ENCODE measurements at places on chromosomes 3 and 15. TPM values are rescaled to one million over a fixed set of nuclear protein-coding genes. Genes with fewer than 3 reads are reported as not detected.

RBM15B gene
- total RNA-seq, result 26.1 TPM

TNK2 gene
- total RNA-seq, result 26.0 TPM

DNA sequence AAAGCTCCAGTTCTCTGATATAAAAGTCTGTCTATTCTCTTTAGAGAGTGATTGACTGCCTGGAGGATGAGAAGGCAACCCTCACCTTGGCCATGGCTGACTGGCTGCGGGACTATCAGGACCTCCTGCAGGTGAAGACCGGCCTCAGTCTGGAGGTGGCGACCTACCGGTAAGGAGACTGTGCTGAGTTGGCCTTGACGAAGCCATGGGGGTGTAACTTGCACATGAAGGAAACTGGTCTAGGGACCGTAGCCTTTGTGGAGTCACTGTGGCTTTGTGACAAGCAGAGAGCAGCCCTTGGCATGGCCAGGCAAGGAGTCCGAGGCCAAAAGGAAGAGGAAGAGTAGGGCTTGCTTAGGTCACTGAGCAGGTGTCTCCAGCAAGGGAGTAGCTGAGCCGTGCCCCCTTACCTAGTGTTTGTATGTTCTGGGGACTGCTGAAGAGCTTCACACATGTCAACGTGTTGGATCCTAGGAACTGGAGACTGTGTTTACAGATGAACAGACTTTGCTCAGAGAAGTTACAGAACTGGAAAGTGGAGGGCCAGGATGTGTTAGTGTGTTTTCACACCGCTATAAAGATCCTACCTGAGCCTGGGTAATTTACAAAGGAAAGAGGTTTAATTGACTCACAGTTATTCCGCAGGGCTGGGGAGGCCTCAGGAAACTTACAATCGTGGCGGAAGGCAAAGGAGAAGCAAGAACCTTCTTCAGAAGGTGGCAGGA is 8.8 kb downstream of the SYNM start:
- no peak overlapping the region for H3K27ac ChIP-seq
- no peaks in the 10 kb centered on the region for H3K36me3 ChIP-seq
- no peaks in the 10 kb centered on the region for H3K27me3 ChIP-seq
- no peak overlapping the region for H3K4me3 ChIP-seq
- no peaks in the 10 kb centered on the region for H3K4me1 ChIP-seq

DNA sequence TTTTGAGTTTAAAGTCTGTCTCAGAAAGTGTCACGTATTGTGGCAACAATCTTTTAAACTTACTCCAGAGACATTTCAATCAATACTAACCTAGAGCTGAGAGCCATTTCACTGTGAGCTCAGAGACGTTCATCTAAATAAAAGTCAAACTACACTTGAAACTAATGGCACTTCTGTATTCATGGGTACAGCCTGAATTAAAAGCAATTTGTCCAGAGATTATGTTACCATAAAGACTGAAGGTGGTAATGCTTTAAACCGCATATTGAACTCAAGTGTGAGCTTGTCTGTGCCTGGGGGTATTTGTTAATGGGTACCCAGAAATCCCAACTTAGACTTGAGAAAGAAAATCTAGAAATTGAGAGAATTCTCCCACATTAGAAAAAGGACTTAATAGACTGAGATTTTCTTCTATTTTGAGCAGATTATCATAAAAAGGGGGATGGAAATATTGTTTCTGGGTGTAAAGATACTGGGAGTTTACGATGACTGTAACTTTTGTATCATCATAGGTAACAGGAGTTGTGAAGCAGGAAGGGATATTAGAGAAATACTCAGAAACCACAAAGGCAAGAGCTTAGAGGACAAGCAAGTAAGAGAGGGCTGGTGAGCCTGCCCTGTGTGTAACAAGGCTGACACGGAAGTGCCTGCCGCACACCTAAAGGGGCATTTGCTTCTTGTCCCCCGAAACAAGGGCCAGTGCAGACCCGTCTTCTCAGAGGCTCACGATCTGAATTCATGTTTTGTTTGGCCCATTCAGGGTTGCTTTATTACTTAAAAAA is 36.9 kb downstream of the LRIG1 start:
- no peak for DNase-seq
- H3K27me3 ChIP-seq, result no peaks in the 10 kb centered on the region
- H3K4me1 ChIP-seq, result peaks cover 97% of the 10 kb centered on the region
- H3K36me3 ChIP-seq, result peaks cover 11% of the 10 kb centered on the region
- no peak overlapping the region for H3K4me3 ChIP-seq

DNA sequence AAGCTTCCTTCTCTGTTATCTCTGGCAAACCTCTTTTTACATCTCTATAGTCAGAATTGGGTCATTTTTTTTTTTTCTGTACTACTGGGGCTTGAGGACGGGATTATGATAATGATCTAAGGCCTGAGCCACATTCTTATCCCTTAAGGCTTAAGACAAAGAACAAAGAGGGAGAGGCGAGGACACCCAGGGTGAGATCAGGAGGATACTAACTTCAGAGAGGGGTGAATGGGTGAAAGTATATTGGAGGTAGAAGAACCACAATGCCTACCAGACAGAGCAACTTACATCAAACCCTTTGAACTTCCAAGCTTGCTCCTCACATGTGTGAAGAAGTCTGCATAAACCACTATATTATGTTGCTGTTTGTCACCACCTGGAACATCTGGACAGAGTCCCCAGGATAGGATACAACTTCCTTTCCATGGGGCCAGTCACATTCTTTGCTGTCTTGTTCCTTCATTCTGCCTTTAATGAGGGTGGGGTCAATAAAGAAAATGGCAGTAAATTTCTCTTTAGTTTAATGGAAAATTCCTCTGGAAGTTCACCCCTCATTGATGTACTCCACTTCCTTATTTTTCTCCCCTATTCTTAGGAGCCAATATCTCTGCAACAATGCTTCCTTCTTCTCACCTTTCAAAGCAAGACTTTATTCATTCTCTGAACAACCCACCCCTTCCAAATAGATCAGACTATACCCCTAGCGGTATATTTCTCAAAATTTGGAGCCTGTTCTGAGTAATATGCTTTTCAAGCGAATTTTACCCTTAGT is 9.1 kb upstream of the PDCD6IP start:
- H3K4me1 ChIP-seq, result peaks cover 23% of the 10 kb centered on the region
- no peak overlapping the region for H3K27ac ChIP-seq
- H3K36me3 ChIP-seq, result no peaks in the 10 kb centered on the region
- H3K4me3 ChIP-seq, result no peak overlapping the region

- DNase-seq, result no peak
- no peak overlapping the region for H3K4me3 ChIP-seq
- no peaks in the 10 kb centered on the region for H3K27me3 ChIP-seq
- H3K27ac ChIP-seq, result no peak overlapping the region
- no peaks in the 10 kb centered on the region for H3K4me1 ChIP-seq
These were observed 24.5 kb downstream of the BTLA start for GRCh38 chr3:112474796-112475195.

DNA sequence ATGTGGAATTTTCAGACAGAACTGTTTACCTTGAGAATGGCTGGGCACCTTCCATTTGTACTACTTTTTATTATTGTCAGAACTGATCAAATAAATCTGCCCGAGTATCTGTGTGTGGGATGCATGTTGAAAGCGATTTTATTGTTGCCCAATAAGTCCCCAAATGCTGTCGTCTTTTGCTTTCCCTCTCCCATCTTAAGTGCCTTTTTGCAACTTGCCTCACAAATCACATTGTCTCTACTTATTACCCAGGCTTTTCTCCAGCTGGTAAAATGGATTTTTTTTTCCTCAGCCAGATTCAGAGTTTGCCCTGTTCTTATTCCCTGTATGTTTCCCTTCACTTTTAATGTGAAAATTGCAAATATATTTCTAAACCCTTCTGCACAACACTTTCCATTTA is 163.1 kb downstream of the CNTN4 start:
- H3K27me3 ChIP-seq, result no peaks in the 10 kb centered on the region
- H3K27ac ChIP-seq, result no peak overlapping the region
- no peaks in the 10 kb centered on the region for H3K36me3 ChIP-seq
- H3K4me1 ChIP-seq, result no peaks in the 10 kb centered on the region

DNA sequence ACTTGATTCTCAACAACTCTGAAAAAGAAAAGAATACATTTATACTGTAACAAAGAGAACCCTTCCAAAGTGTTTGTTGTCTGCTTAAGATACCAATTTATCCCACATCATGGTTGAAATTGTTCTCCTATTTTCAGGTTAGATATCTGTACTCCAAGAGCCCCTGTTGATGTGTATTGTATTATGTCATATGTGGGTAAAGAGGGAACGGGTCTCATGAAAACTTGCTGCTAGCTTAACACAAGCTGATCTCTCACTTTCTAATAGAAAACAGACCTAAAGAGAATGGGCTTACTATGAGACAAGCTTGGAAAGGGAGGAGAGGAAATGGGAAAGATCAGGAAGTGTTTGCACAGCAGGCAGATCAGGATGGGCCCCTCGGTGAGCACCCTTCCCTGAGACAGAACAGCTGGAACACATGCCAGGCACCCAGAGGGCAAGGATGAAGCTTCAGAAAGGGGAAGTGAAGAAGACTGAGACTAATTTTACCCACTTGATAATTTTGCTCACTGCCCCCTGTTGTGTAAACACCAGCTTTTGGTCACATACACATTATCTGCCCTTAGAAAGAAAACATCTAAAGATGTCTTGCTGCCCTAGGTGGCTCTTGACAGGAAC is 747.9 kb upstream of the CCDC54 start:
- no peak overlapping the region for H3K27ac ChIP-seq
- H3K27me3 ChIP-seq, result no peaks in the 10 kb centered on the region
- no peak for DNase-seq

DNA sequence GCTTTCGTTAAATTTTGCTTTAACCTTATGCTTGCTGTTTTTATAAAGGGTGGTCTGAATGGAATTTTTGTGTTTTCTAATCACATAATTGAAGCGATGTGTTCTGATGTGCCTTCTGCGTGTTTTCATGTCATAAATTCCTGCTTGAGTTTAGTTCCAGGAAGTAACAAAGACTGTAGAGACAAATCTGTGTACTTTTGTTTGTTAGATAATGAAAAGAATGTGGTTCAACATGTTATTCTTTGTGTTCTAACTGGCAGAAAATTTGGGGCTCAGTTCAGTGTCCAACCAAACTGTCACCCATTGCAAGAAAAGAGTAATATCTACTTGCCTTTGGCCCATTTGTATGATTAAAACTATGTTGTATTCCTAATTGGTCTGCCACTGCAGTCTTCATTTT is 324.0 kb downstream of the DIPK2A start:
- H3K4me3 ChIP-seq, result no peak overlapping the region
- no peak overlapping the region for H3K27ac ChIP-seq
- no peak for DNase-seq
- no peaks in the 10 kb centered on the region for H3K4me1 ChIP-seq

DNA sequence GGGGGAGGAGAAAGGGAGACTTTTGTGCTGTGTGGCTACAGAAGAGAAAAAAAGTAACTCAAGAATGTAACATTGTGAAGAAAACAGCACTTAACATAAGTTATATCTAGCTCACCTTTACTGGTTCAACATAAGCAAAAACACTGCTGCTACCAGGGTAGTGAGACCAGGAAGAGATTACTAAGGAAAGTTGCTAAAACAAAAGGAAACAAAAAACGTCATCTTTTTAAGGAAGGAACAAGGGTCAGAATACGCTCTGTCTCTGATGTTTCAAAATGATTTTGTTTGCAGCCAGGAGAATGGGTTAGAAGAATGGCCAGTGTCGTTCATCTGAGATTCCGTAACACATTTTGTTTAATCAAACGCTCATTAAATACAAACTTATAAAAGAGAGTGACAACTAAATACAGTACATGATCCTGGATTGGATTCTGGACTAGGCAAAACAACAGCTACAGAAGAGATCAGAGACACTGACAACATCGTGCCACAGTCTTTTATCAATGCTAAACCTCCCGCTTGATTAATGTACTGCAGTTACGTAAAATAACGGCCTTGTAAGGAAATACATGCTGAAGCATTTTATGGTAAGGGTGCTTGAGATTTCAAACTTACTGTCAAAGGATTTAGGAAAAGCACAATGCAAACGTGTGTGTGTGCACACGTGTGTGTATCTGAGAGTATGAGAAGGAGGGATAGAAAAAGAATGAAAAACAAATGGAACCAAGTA is 67.7 kb downstream of the FOXP1 start:
- H3K36me3 ChIP-seq, result peaks cover 11% of the 10 kb centered on the region
- H3K4me3 ChIP-seq, result no peak overlapping the region
- DNase-seq, result no peak
- peaks cover 96% of the 10 kb centered on the region for H3K4me1 ChIP-seq
- H3K27me3 ChIP-seq, result no peaks in the 10 kb centered on the region

GRCh38 chr3:45554006-45554666 is 40.4 kb upstream of the LIMD1 start:
- H3K27me3 ChIP-seq, result no peaks in the 10 kb centered on the region
- H3K36me3 ChIP-seq, result no peaks in the 10 kb centered on the region
- no peak overlapping the region for H3K27ac ChIP-seq
- peaks cover 16% of the 10 kb centered on the region for H3K4me1 ChIP-seq

GRCh38 chr3:188956839-188957489 is 214.8 kb upstream of the TPRG1 start:
- peak; percentile 87 for DNase-seq
- H3K27ac ChIP-seq, result no peak overlapping the region
- H3K4me1 ChIP-seq, result peaks cover 18% of the 10 kb centered on the region
- H3K27me3 ChIP-seq, result no peaks in the 10 kb centered on the region
- H3K4me3 ChIP-seq, result no peak overlapping the region

DNA sequence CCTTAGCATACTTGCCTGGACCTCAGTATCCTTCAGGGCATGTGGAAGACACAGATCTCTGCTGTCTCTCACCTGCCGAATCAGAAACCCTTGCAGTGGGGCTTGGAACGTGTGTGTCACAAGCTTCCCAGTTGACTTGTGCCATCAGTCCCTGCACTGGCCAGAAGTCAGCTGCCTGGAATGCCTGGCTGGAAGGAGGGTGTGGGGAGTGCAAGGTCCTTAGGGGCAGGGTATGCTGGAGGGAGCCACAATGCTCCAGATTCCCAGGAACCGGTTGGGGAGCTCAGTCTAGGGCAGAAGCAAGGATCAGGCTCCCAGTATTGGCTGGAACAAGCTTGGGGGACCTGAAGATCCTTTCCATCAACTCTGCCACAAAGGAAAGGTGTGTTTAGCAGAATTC is 27.1 kb downstream of the SPSB4 start:
- DNase-seq, result no peak
- H3K4me3 ChIP-seq, result no peak overlapping the region
- no peaks in the 10 kb centered on the region for H3K27me3 ChIP-seq
- H3K4me1 ChIP-seq, result no peaks in the 10 kb centered on the region

DNA sequence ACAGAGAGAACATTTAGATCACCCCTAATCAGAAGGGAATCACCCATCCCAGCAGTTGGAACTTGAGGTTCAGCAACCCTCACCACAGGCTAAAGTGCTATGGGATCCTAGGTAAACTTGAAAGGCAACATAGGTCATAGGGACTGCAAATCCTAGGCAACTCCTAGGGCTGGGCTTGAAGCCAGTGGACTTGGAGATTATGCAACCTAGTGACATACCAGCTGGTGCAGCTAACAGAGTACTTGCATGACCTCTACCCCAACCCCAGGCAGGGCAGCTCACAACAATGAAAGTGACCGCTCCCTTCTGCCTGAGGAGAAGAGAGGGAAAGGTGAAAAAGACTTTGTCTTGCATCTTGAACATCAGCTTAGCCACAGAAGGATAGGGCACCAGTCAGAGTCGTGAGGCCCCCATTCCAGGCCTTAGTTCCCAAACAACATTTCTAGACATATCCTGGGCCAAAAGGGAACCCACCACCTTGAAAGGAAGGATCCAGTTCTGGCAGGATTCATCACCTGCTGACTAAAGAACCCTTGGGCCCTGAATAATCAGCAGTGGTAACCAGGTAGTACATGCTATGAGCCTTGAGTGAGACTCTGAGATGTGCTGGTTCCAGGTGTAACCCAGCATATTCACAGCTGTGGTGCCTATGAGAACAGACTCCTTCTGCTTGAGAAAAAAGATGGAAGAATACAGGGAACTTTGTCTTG is 37.6 kb upstream of the FBN1 start:
- DNase-seq, result no peak
- H3K27me3 ChIP-seq, result no peaks in the 10 kb centered on the region

- H3K4me1 ChIP-seq, result no peaks in the 10 kb centered on the region
- H3K36me3 ChIP-seq, result no peaks in the 10 kb centered on the region
- no peaks in the 10 kb centered on the region for H3K27me3 ChIP-seq
- H3K4me3 ChIP-seq, result no peak overlapping the region
These were observed 143.7 kb upstream of the ZNF385D start for GRCh38 chr3:21894459-21895340.

All from Karpas-422 (cell line).